ENCODE measurements at places on chromosomes 2 and 18. TPM values are rescaled to one million over a fixed set of nuclear protein-coding genes. Genes with fewer than 3 reads are reported as not detected.

The MOGAT1 gene
- total RNA-seq: not detected

The HOXD12 gene
- total RNA-seq: not detected

The ZNF804A gene
- 3.6 TPM for total RNA-seq

The GPD2 gene
- total RNA-seq: 51.7 TPM

The EPG5 gene
- total RNA-seq: 14.2 TPM
